ENCODE measurements at places on chromosomes 4 and X.

DNA sequence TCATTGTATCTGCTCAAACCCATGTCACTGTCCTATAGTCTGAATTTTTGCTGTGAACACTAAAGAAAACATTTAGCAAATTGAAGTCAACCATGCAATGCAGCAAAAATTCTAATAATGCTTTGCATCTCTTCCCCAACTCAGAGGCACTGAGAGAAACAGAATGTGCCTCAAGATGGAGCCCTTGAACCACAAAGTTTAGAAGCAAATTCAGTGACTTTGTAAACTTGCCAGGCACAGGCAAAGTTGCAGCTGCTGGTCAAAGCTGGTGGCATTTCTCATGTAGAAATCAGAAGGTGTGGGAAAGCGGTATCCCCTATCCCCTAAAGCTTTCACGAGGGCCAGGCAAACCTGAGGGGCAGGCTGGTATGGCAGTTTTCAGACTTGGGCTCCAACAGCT, 121.7 kb upstream of the DIPK2B start:
- DNase-seq: no peak

DNA sequence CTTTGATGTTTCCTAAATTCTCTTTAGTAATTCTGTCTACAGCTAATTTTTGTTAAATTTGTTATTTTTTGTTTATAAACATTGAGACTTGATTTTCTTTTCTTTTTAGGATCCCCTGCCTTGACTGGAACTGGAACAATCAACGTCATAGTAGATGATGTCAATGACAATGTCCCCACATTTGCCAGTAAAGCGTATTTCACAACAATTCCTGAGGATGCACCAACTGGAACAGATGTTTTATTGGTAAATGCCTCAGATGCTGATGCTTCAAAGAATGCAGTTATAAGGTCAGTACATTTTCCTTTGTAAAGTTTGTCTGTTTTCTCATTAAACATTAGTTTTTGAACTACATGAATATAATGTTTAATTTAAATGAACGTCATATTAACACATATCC, 119.4 kb downstream of the FAT4 start:
- DNase-seq: no peak

DNA sequence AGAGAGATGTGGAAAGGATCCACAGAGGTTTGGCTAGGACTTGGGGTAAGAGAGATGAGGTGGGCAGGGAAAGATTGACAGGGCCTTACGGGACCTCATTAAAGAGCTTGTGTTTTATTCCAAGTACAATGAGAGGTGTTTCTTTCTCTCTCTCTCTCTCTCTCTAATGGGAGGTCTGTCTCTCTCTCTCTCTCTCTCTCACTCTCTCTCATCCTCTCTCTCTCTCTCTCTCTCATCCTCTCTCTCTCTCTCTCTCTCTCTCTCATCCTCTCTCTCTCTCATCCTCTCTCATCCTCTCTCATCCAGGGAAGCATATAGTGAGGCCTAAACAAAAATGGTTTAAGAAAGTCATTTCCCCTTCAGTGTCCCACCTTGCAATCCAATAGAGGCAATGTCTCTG, 5.4 kb downstream of the JADE3 start:
- no peak for DNase-seq

GRCh38 chr4:10204401-10205058, 87.9 kb upstream of the WDR1 start:
- DNase-seq: no peak

GRCh38 chr4:12987284-12987683, 496.9 kb downstream of the RAB28 start:
- DNase-seq: no peak

- DNase-seq: no peak
These were observed 32.0 kb downstream of the SPARCL1 start for GRCh38 chr4:87497159-87497558.

- no peak for DNase-seq
These were observed 20.7 kb upstream of the AR start for GRCh38 chrX:67523002-67523681.

- no peak for DNase-seq
These were observed 46.1 kb downstream of the CXorf58 start for GRCh38 chrX:23953908-23954269.

DNA sequence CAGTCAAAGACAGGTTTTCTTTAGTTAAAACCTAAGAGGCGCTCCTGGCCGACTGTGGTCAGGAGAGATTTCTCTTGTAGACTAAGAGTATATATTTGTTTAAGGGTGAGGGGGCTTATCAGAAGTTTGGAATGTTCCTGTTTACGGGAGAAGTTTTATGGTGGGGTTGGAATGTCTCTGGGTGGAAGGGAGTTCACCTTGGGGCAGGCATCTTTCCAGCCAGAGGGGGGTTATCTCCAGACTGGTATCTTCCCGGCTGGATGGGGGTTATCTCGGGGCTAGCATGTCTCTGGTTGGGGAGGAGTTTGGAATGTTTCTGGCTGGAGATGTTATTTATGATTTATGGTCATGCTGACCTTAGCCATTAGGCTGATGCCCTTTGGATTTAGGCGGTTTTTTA, 116.0 kb downstream of the COX7B2 start:
- no peak for DNase-seq
